ENCODE measurements at places on chromosomes 3 and 15. TPM values are rescaled to one million over a fixed set of nuclear protein-coding genes. Genes with fewer than 3 reads are reported as not detected.

The KCNH8 gene
- polyA plus RNA-seq = 0.12 TPM

The MKRN2OS gene
- 0.79 TPM for polyA plus RNA-seq

The ADAM10 gene
- 109 TPM for polyA plus RNA-seq

The TLR9 gene
- 0.33 TPM for polyA plus RNA-seq

The FANCD2OS gene
- polyA plus RNA-seq = not detected

The RTP1 gene
- 0.13 TPM for polyA plus RNA-seq

The PTH1R gene
- 11.8 TPM for polyA plus RNA-seq

The GPR62 gene
- 0.21 TPM for polyA plus RNA-seq

The ZNF654 gene
- 11.5 TPM for polyA plus RNA-seq

The PEX5L gene
- 0.44 TPM for polyA plus RNA-seq

The KBTBD12 gene
- polyA plus RNA-seq = 5.6 TPM

The RNF7 gene
- polyA plus RNA-seq = 101 TPM

The C3orf22 gene
- not detected for polyA plus RNA-seq

Data from muscle of back (tissue), 13 donors.